Nucleus accumbens (tissue), 56 donors: ENCODE measurements at places on chromosomes 7 and 10.
A peak's percentile ranks its signal among the peaks of the same experiment; 100 is the strongest.

DNA sequence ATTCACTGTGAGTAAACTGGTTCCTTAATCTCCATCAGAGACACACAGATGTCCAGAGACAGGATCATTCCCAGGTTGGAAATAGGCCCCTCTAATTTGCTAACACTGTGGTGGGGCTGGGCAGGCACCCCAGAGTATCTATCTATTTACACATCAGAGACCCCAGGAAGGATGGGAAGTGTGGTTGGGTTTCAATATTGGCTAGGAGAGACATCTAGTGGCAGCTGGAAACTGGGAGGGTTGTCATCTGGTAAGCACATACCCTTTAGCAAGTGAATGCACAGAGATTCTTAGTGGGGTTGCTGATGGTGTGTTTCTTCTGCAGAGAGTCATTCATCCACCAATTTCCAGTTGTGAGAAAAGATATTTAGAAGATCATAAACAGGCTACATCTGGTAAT is 36.0 kb upstream of the NRG3 start:
- no peak for DNase-seq

DNA sequence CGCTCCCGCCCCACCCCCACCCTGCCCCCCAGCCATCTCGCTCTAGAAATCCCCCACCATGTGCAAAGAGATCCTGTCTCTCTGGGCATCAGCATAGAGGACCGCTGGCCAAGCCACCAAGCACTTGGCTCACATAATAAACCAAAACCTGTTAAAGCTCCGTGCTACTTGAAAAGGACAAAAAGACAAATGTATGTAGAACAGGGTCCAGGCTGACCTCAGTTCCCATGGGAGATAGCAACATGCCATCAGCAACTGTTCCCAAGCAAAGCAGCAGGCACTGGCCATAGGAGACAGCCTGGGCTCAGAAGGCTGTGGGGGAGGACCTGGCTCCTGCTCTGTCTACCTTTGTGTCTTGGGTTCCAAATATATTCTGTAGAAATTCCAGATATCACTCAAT is 38.4 kb upstream of the GDF10 start:
- no peak for DNase-seq

DNA sequence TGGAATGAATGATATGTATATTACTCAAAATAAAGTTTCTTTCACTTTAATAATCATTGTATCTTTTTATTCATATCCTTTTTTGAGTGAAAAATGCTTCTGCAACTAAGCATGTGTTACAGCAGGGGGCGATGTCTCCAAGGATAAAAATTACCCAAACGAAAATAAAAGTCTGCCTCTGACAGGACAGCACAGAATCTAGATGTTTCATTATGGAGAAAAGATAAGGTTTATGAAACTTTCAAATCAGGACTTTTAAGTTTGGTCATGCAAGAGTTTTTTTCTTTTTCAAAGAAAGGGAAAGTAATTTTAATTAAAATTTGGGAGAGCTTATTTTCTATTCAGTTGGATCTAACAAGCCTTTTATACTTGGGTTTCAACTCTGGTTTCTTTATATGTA is 48.4 kb downstream of the TES start:
- peak; percentile 13 for DNase-seq

DNA sequence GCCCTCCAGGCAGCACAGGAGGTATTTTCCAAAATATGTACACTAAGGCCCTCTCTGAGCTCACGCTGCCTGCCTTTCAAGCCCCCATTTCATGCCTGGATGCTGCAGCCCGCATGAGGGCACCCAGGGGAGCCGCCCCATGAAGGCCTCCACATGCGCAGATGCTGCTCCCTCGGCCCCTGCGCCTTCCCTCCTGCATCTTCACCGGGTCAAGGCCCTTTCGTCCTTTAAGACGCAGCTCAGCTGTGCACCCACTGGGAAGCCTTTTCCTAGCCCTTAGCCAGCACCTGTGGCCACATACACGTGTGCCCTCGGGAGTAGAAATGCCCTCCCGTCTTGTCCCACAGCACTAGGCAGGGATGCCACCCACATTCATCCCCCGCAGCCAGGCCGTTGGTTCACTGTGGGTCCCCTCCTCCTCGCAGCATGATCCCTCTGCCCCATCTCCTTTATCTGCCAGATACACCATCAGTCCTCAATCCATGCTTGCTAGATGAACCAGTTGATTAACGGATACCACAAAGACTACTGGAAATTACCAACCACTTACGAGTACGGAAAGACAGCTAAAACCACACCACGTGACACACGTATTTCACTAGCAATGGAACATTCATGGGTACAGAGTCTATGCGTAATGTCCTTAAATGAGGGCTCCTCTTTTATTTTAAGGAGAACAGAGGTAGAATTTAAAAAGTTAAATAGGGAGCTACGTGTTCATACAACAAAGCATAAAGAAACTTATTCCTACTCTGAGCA is 278.0 kb downstream of the TNS3 start:
- DNase-seq: no peak

GRCh38 chr7:30928254-30928872 is 16.7 kb downstream of the AQP1 start:
- DNase-seq: no peak

GRCh38 chr7:96708872-96709271 is 774 bp downstream of the SEM1 start:
- DNase-seq: no peak

- DNase-seq: no peak
These were observed 35.5 kb upstream of the DGKI start for GRCh38 chr7:137882261-137882668.

DNA sequence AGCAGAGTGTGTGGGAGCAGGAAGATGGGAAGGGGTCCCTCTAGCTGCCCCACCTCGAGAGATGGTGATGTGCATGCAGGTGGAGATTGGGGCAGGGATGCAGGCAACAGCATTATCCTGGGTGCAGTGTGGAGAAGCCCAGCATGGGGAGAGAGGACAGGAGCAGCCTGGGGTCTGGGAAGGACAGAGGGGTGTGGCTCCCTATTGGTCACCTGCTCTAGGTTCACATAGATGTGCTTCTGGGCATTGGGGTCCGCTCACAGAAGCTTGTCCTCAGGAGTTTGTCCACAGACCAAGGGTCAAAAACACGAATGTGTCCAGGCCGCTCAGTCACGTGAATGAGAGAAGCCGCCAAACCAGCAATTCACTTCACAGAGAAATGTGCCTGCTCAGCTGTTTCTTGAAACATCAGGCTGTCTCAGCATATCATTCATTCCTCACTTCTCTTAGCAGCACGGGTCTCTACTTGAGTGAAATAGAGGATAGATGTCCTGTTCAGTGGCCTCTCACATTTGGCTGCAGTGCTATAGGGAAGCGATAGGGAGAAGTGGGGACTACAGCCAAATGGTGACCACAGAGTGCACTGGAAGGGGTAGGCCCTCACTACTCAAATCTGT is 11.5 kb upstream of the SLC29A3 start:
- no peak for DNase-seq

DNA sequence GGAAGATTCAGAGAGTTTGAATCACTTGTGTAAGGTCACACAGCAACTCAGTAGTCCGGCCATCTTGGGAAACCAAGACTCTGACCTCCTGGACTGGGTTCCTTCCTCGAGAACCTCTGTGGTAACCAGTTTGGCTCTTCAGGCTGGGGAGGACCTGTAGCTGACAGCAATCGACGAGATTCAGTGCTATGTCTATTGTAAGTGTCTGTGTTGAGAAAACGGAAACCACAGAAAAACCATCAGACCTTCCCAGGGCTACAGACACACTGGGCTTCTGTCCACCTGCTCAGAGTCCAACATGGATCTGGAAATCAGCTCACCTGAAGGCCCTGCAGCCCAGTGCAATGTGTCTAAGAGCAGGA is 403.7 kb downstream of the RPS24 start:
- no peak for DNase-seq

- no peak for DNase-seq
These were observed 116.5 kb downstream of the ZMIZ1 start for GRCh38 chr10:79185067-79185774.

DNA sequence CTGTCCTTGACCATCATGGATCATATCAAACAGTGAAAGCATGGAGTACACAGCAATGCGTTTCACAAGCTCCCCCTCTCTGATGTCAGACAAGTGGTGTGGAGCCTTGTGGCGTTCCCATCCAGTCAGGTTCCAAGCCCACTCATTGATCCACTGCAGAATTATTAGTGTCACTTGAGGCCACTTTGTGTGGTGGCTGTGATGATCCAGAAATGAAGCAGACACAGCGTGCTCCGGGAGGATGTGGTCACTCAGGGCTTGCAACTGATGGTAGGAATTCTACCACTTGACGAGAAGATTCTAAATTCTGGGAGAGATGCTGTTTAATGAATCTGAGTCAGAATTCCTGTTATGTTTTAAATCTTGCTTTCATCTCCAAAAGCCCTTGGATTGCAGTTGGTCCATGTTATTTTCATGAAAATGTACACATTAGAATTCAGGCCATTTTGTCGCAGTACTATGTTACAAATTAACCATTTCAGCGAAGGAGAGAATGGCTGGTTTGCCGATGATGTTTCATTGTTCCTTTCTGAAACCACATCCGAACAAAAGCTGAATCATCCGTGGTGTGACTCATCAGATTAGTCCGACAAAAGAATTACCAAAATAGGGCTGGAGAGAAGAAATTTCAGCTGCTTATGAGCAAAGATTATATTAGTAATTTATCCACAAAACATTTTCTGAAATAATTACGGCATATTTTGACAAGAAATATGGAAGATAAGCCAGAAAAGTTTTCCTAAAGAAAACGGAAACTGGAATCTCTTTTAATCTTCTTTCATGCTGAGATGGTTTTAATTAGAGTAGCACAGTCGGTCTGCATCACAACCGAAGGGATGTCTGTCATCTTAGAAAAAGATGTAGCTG is 48.1 kb downstream of the INSYN2A start:
- DNase-seq: no peak

DNA sequence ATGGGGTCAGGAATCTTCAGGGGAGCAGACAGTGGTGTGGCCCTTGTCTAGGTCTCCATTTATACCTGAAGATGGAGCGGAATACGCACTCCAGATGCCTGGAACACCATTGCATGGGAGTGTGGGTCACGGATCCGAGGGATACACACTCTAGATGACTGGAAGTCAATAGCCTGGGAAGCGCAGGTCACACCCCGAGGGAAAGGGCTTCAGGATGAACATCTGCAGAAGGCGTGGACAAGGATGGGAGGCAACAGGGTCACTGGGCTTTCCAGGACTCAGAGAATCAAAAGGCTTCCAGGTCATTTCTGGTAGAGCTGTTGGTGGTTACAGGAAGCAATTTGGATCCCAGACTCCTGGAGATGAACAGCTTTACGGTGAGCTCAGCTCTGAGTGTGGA is 382.2 kb upstream of the KLF6 start:
- no peak for DNase-seq

DNA sequence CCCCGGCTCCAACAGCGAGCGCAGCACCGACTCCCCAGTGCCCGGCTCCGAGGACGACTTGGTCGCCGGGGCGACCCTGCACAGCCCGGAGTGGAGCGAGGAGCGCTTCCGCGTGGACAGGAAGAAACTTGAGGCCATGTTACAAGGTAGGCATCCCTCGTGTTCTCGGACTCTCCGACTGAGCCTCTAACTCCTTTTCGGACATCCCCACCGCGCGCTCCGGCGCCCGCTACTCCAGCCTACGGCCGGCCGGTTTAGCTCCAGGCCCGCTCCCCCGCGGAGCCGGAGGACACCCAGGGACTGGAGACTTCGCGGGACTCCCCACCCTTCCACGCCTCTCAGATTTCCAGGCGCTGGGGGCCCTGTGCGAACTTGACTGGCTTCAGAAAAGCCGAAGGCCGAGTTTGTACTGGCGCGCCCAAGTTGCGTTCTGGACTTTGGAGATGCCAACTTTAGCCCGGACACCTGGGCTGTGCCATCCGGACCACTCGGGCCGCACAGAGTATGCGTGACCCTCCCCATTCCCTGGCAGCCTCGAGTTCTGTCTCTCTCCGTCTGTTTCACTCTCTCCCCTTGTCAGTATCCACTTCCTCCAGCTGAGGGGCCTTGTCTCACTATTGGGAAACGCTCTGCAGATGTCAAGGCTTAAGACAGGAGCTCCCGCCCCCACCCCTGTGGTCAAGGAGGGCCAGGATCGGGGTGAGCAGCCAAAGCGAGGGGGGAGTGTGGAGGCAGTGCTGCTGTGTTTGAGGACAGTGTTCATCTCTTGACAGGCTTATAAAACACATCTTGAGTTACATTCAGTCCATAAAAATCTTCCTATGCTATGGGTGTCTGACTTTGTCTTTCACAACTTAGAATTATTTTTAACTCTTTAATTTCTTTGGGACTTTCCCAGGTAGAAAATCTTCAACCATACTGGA is 777 bp downstream of the BICC1 start:
- DNase-seq: no peak

DNA sequence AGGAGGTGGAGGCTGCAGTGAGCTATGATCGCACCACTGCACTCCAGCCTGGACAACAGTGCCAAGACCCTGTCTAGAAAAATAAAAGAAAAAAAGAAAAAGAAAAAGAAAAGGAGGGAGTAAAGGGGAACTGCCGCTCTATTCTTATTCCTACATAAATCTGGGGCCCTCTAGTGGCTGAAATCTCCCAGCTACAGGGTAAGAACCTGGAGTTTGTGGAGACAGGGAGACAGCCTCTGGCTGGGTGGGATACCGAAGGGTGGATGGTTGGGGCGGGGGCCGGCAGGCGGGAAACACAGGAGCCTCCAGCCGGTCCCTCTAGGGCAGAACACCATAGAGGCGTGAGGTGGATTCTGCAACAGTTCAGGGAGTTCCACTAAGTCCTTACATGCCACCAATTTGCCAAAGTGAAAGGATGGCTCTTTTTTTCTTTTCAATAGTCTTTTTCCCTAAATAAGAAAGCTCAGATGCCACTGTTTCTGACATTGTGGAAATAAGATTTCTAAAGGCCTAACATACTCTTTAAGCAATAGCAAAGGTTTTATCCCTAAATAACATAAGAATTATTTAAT is 117.3 kb downstream of the SVIL start:
- peak; percentile 5 for DNase-seq

- no peak for DNase-seq
These were observed 148.0 kb upstream of the SH2B2 start for GRCh38 chr7:102138676-102139075.

- DNase-seq: no peak
These were observed 52.9 kb downstream of the NRAP start for GRCh38 chr10:113610631-113611601.

GRCh38 chr7:85103357-85103756 is 83.5 kb downstream of the SEMA3D start:
- no peak for DNase-seq

DNA sequence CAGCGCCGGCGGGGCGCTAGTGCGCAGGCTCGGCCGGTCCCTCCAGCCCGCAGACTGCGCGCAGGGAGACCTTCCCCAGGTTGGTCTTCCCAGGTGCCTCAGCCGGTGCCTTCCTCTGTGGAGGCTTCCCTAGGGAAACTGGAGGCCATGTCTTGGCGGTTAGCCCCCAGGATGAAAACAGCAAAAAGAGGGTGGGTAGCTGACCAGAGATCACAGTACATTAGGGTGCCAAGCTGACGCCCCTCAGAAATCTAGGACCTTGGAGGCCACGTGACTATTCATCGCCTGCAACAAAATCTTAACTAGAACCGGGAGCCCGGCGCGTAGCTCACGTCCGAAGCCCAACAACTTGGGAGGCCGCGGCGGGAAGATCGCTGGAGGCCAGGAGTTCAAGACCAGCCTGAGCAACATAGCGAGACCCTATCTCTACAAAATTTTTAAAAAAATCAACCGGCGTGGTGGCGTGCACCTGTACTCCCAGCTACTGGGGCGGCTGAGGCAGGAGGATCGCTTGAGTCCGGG is 327 bp upstream of the FIS1 start:
- no peak for DNase-seq
